Right atrium auricular region (tissue), 2 donors: ENCODE measurements at places on chromosomes 1 and 21.

DNA sequence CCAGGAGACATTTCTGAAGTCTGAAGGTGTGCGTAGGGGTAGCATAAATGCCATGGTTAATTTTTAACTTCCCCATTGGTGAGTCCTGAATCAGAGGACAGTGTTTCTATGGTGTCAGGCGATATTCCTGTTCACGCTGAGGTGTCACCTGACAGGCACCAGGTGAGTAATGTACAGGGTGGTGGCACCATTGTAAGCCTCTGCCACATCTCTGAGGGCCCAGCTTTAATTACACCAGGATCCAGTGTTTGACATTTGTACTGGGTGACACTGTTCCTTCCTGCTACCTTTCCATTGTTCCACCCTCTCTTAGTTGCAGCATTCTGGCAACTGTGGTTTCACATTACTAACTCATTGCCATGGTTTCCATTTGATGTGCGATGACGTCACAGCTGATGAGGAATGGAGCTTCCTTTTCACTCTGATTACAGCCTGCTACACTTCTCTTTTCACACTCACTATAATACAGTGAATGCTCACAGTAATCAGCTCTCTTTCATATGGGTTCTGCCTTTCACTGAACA lies 40.6 kb upstream of the MARK1 start:
- DNase-seq, result no peak

DNA sequence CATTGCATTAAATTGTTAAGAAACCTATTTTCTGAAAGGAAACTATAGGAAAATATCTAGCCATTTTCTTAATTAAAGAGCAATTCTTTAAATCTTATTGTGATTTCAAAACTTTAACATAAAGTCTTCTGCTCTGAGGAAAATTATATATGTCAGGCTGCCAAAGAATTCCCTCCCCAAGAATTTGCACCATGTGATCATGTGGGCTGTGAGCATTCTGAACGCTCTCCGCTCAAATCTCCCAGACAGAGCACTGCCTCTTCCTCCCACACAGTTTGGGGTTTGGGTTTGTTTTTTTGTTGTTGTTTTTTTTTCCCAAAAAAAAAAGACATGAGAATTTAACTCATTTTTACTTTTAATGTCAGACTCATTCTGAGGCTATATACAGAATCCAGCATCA lies 155.9 kb upstream of the PALMD start:
- DNase-seq, result no peak

DNA sequence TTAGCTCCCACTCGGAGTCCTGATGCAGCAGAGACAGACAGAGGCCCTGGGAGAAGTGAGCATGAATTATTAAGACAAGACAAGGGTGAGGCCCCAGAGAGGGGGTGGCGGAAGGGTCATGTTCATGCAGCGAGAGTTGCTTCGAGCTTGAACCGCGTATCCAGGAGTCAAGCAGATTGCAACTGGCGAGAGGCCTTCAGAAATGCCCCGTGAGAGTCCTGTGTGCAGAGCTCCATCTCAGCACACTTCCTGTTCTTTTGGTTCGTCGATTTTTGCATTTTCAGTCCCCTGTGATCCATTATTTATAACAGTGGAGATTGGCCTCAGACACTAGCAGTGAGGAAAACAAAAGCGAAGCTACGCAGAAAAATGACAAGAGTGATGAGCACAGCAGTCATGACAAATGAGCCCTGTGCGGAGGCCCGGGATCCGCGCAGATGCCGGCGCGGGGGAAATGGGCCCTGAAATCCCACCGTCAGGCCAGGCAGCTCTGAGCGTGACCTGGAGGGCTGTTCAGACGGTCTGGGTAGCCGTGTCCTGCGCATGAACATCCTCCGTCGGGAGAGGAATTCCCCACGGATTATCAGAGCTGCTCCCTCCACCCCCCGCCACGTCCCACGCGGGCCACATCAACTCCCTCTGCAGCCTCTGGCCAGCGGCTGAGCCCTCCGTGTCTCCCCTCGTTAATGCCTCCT lies 15.0 kb downstream of the PDE9A start:
- no peak for DNase-seq

DNA sequence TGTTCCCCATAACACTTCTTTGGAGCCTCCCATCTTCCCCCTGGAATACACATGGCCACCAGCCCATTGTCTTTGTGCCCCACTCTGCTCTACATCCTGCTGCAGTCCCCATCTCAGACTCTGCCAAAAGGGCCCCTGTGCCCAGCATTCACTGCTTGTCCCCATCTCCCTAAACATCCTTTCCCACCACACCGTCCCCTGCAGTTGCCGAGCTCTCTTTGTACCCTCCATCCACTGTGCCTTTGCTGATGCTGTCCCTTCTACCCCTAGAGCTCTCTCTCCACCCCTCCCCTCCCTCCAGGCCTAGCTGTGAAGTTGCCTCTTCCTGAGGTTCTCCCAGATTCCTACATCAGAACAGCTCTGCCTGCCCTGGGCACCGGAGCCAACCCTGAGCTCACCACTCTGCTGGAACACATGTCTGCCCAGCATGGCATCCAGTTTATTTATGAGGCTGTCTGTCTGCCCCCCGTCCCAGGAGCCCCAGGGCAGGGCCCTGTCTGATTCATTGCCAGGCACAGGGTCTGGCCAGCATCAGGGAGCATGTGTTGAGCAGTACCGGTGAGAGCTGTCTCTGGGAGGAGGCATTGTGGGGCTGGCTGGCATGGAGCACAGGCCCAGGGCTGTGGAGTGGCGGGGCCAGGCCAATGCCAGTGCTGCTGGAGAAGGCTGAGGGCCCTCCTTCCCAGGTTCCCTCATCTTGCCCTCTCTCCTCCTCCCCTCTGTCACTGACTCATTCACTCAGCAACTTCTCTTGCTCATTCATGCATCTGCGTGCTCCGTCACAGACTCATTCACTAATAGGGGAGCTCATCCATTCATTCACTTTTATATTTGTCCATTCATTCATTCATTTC lies 28.8 kb downstream of the EDN2 start:
- DNase-seq, result no peak

DNA sequence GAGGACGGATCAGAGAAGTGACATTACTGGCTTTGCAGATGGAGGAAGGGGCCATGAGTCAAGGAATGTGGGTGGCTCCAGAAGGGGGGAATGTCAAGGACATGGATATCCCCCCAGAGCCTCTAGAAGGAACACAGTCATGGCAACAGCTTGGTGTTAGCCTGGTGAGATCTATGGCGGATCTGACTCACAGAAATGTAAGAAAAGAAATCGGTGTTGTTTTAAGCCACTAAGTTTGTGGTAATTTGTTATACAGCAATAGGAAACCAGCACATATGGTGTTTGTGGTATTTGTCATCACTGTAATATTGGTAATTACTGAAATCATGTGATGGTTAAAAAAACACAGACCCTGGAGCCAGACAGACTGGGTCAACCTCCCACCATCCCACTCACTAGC lies 236.2 kb downstream of the SETD4 start:
- DNase-seq, result no peak
